ENCODE measurements at places on chromosomes 16 and 17. TPM values are rescaled to one million over a fixed set of nuclear protein-coding genes. Genes with fewer than 3 reads are reported as not detected.

GRCh38 chr17:78343543-78344201 lies 16.2 kb downstream of the SOCS3 start:
- peak; percentile 81 for DNase-seq

- DNase-seq: no peak
Observed at GRCh38 chr17:79304884-79305283, 230.3 kb downstream of the ENGASE start.

- no peak for DNase-seq
Observed at GRCh38 chr16:53219795-53220454, 165.1 kb downstream of the CHD9 start.

GRCh38 chr16:57191056-57191571 lies 5.0 kb downstream of the RSPRY1 start:
- DNase-seq: no peak

DNA sequence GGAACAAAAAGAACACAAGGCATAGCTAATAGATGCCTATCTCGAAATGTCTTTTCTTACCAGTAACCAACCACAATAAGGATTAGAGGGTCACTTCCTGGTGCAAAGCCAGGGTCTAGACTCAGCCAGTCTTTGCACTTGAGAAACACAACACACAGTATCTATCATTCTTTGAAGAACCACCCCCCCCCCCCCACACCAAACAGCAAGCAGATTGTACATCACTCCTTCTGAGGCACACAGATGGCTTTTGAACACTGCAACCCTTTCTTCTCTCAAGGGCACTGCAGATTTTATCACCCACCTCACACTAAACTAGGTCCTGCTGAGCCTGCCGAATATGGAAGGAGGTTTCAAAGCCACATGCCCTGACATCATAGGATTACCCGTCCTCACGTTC lies 145.6 kb downstream of the AATF start:
- no peak for DNase-seq

The SLC38A8 gene
- total RNA-seq: not detected

The KCNG4 gene
- total RNA-seq: not detected

DNA sequence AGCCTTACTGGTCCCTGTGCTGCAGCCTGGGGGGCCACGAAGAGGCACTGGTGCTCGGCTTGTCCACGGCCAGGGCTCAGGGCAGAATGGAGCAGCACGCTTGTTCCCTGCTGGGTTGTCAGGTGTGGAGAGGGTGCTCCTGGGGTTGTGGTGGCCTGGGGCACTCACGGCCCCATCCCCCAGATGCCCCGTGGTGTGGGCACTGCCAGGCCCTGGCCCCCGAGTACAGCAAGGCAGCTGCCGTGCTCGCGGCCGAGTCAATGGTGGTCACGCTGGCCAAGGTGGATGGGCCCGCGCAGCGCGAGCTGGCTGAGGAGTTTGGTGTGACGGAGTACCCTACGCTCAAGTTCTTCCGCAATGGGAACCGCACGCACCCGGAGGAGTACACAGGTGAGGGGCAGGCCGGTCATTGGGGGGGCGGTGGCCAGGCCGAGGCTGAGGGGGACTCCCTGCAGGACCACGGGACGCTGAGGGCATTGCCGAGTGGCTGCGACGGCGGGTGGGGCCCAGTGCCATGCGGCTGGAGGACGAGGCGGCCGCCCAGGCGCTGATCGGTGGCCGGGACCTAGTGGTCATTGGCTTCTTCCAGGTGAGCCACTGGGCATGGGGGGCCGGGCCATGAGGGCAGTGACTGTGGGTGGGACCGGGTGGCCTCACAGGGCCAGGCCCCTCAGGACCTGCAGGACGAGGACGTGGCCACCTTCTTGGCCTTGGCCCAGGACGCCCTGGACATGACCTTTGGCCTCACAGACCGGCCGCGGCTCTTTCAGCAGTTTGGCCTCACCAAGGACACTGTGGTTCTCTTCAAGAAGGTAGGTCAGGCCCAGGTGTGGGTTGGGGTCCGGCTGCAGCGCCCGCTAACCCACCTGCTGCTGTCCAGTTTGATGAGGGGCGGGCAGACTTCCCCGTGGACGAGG lies 1.5 kb downstream of the PDIA2 start:
- no peak for DNase-seq

- DNase-seq: no peak
Observed at GRCh38 chr17:57407287-57408070, 151.2 kb downstream of the MSI2 start.

The RAB11FIP3 gene
- 53.0 TPM for total RNA-seq

DNA sequence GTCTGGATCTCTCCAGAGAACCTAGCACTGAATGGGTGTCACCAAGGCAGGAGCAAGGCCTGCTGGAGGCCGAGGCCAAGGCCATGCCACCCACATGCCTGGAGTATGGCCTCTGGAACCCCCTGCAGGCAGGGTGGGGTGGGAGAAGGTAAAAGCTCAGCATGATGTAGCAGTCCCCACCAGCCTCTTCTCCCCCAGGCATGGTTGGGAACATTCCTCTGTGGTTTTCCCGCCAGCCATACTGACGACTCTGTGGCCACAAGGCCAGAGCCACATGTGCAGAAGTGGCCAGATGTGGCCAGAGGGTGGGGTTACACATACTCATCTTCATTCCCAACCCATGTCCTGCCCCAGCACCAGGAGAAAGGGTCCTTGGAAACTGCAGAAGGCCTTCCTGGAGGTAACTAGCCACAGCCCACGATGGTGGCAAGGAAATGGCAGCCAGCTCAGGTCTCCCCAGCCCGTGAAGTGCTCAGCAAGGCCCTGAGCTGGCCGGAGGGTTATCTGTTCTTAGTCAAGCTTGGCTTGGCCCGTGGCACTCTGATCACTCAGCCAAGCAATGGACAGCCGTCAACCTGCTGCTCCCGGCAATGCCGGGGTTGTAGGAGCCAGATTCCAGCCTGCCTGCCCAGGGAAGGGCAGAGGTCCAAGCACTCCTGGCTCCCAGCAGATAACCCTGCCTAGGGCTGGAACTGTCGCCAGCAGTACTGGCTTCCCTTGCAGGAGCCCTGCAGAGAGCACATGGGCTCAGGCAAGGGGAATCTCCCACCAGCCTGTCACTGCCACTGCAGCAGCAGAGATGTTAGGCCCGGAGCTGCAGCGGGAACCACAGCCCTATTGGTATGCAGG lies 26.1 kb downstream of the HDAC5 start:
- no peak for DNase-seq

GRCh38 chr17:57442914-57443571 lies 186.7 kb downstream of the MSI2 start:
- DNase-seq: peak; percentile 38

DNA sequence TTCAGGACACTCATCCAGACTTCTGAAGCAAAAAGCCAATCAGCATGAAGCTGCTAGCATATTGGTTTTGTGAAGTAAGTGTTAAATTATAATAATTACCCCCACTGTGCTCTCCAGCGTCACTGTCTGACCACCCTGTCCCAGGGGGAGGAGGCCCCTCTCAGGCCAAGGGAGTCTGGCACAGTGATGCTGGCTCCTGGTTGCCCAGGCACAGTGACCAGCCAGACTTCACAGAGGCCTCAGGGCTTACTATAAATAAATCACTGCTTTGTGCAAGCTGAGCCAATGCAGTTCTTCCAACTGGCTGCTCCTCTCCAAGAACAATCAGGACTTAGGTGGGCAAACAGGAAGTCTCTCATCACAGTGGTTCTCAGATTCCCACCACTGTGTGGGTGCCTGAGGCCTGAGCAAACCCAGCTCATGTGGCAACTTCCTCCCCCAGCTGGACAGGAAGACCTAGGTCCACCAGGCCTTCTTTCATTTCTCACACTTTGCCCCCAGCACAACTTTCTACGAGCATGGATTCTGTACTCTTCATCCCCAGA lies 1.7 kb upstream of the DBNDD1 start:
- no peak for DNase-seq

GRCh38 chr17:75819678-75820077 lies 24.5 kb downstream of the UNC13D start:
- no peak for DNase-seq

DNA sequence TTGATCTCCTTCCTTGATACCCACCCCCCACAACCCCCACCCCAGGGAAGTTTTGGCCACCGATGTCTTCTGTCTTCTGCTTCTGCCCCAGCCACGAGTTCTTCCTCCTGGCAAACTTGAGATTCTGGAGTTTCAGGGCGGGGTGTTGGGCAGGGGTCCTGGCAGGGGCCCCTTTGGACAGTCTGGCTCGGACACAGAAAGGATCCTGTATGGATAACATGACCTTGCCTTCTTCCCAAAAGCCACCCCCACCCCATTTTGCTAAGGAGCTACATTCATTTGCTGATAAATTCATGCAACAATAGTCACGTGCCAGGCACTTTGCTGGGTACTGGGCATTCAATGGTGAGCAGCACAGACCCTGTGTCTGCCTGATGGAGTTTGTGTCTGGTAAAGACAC lies 5.9 kb upstream of the COL1A1 start:
- no peak for DNase-seq

The ACSM2A gene
- total RNA-seq: not detected

DNA sequence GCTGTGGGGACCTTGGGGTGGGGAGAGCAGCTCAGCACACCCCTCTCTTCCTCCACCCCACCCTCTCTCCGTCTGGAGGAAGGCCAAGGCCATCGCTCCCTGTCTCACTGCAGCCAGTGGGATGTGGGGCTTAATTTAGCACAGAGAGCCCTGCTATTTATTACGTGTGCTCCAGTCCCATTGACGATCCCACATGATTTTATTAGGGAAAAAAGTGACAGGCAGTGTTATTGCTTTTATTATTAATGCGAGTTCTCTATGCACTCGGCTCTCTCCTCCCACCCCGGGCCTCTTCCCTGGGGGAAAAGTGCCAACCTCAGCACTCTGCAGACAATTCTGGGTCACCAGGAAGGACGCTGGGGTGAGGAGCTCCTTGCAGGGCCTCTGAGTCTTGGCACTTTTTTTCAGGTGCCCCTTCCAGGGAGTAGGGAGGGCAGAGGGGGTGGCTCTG lies 57.3 kb downstream of the MGAT5B start:
- DNase-seq: no peak

DNA sequence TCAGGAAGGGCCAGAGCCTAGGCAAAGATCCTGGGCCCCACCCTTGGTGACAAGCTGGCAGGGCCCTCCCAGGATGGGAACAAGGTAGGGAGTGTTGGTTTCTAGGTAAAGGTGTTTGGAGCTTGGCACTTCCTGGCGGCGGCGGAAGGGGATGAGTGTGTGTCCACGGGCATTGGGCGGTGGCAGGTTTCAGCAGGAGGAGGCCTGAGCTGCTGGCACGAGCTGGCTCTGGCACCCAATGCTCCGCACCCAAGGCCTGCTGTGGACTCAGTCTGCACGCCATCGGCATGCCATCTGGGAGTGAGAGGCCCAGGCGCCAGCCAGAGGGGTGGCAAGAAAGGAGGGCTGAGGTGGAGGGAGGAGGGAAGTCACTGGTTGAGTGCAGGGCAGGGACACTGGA lies 46.9 kb upstream of the TAC4 start:
- no peak for DNase-seq

The CES1 gene
- total RNA-seq: 0.59 TPM

DNA sequence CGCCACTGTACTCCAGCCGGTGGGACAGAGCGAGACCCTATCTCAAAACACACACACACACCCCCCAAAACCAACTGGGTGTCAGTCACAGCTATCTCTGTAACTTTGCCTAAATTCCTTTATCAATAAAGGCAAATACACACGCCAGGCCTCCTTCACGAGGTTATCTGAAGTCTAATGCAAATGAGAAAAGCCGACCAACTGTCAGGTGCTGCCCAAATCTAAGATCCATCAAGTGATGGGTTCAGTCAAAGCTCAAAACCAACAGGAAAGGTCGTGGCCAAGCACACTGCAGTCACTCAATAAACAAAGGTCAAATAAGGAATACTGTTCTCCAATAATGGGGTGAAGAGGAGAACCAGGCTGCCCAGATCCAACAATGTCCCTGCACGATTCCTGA lies 1.1 kb downstream of the ANKFY1 start:
- no peak for DNase-seq

- no peak for DNase-seq
Observed at GRCh38 chr16:5428932-5429331, 331.3 kb upstream of the EEF2KMT start.

All from naive thymus-derived CD4-positive, alpha-beta T cell (primary cell).